ENCODE measurements at places on chromosomes 12 and 14. TPM values are rescaled to one million over a fixed set of nuclear protein-coding genes. Genes with fewer than 3 reads are reported as not detected.
A peak's percentile ranks its signal among the peaks of the same experiment; 100 is the strongest.

DNA sequence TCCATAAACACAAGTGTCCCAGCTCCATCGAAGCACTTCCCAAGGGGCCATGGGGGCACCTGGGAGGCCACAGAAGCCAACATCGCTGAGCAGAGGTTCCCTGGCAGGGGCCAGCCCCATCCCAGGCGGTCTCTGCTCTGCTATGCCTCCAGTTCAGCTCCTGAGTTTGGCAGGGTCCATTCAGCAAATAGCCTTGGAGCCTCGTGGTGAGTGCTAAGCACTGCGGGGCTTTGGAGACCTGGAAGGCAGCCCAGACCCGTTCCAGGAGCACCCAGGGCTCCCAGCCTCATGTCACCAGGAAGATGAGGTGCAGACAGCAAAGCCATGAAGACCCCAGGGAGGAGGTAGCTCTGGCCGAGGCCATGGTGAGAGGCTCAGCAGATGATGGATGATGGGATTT lies 109.5 kb downstream of the LGMN start:
- no peak overlapping the region for H3K4me3 ChIP-seq
- H3K36me3 ChIP-seq = no peaks in the 10 kb centered on the region
- no peaks in the 10 kb centered on the region for H3K4me1 ChIP-seq
- no peak overlapping the region for H3K27ac ChIP-seq

DNA sequence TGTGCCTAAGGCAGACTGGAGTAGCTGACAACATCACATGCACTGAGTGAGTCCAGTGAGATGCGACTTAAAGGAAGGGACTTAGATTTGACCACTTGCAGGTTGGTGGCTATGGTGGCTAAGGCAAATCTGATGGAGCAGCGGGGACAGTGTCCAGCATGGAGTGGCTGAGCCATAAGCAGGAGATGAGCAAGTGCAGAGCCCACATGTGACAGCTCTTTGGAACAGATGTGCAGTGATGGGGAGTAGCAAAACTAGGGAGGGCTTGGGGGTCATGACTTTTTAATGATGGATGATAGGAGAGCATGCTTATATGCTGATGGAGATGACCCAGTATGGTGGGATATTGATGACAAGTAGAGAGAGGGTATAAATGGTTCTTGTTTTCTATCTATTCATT lies 80.2 kb downstream of the PELI2 start:
- no peak overlapping the region for H3K27ac ChIP-seq
- H3K4me3 ChIP-seq = no peak overlapping the region
- H3K27me3 ChIP-seq = no peaks in the 10 kb centered on the region
- no peak for DNase-seq
- H3K4me1 ChIP-seq = no peaks in the 10 kb centered on the region

GRCh38 chr12:79012636-79013035 lies 148.1 kb downstream of the SYT1 start:
- H3K27ac ChIP-seq = no peak overlapping the region
- no peaks in the 10 kb centered on the region for H3K4me1 ChIP-seq
- H3K36me3 ChIP-seq = no peaks in the 10 kb centered on the region
- H3K4me3 ChIP-seq = no peak overlapping the region

DNA sequence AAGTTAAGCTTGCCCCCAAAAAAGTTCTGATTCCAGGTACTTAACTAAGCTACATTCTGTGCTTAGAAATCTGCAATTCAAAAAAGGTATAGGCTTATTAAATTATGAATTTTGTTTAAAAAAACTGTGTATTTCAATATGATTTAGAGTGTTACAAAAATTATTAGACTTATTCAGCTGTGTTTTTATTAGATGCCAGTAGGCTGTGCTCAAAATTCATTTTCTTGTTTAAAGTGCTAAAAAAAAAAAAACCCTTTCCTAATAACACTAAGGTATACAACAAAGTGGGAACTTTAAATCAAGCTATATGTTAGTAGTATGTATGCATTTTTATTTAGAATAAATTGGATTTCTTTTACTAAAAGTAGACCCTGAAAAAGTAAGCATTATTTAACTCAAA lies 25.0 kb downstream of the LRRC9 start:
- H3K27ac ChIP-seq = no peak overlapping the region
- H3K36me3 ChIP-seq = no peaks in the 10 kb centered on the region
- no peak for DNase-seq

DNA sequence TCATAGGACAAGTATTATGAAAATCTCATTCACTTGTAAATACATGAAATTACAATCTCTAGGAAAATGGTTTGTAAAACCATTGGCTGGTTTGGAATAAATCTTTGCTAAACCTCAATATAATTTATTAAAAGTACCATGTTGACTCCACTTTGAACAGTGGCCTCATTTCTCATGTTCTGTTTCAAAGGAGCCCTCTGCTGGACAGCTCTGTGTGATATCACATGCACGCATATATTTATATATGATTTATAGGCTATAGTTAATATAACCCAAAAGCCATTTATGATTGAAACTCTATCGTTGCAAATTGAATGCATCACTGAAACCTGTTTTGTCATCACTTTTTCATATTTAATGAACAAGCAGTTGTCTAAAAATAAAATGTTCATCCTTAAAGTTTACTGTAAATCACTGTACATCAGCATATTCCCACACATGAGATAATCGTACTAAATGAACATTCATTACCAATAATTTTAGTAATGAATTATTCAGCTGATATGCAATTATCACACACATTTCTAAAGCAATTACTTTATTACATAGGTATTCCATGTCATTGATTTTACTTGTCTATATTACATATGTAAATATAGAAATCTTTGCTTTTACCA lies 493.8 kb downstream of the NPAS3 start:
- no peaks in the 10 kb centered on the region for H3K36me3 ChIP-seq
- H3K27me3 ChIP-seq = no peaks in the 10 kb centered on the region
- no peak overlapping the region for H3K27ac ChIP-seq
- no peak overlapping the region for H3K4me3 ChIP-seq

DNA sequence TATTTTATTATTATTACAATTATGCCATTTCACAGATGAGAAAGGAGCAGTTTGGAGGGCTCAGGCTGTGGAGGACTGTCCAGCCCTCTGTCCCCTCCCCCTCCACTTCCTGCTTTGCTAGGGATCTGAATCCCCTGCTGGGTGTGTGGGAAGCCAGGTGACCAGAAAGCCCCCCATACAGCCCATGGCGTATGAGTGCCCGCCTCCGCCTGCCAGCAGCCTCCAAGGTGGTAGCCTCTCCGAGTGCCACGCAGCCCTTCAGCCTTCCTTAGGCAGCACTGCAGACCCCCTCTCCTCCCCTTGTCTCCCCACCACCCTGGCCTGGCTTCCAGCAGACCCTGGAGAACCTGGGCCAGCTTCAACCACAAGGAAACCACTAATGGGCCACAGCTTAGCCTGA lies 12.6 kb downstream of the DTX1 start:
- peaks cover 26% of the 10 kb centered on the region for H3K27me3 ChIP-seq
- no peak overlapping the region for H3K27ac ChIP-seq
- H3K4me1 ChIP-seq = peaks cover 10% of the 10 kb centered on the region
- H3K36me3 ChIP-seq = peaks cover 5% of the 10 kb centered on the region
- no peak for DNase-seq

- H3K27ac ChIP-seq = no peak overlapping the region
- DNase-seq = peak; percentile 94
Observed at GRCh38 chr14:105090493-105091053, 25.3 kb upstream of the GPR132 start.

DNA sequence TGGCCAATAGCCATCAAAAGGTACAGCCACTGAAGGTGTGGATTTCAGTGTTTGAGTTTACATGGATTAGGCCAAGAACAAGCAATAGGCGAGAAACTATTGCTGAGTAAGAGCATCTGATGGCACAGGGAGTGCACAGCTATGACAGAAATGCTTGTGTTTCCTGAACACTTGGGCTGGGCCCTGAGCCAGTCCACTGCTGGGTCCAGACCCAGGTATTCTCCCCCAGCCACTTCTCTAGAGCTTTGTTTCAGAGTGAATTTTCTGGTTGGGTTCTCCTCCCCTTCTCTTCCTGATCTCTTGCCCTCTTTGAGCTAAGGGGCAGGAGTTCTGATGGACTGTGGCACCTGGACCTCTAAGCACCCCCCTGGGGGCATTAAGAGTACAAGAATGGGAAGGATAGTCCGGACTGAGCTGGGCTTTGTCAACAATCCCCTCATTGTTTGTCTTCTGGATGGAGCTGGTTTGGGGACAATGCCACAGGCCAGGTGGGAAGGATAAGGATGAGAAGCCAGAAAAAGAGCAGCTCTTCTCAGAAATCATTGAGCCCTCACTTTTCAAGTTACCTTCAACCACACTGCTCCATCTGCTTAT lies 8.3 kb downstream of the HOXC5 start:
- H3K27ac ChIP-seq = no peak overlapping the region
- DNase-seq = no peak
- no peak overlapping the region for H3K4me3 ChIP-seq
- peaks cover 99% of the 10 kb centered on the region for H3K27me3 ChIP-seq
- H3K36me3 ChIP-seq = no peaks in the 10 kb centered on the region

DNA sequence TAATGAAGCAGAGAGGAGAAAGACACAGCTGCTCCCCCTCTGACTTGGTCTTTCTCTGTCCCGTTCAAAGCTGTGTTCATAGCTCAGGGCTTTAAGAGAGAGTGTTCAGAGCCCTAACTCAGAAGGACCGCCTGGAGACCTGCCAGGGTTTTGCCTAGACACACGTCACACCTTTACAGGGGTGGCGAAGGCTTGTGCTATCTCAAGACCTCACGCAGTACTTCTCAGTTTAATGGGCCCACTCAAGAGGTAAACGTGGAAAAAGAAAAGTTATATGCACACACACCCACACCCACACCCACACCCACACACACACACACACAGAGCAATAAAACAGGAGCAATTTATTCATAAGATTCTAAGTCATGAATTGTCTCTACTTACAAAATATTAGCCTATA lies 374.3 kb downstream of the C12orf75 start:
- H3K4me1 ChIP-seq = no peaks in the 10 kb centered on the region
- DNase-seq = no peak
- no peak overlapping the region for H3K4me3 ChIP-seq
- H3K27me3 ChIP-seq = peaks cover 20% of the 10 kb centered on the region
- no peaks in the 10 kb centered on the region for H3K36me3 ChIP-seq

- H3K36me3 ChIP-seq = peaks cover 18% of the 10 kb centered on the region
- peak overlapping the region; percentile 73 for H3K27ac ChIP-seq
- peaks cover 59% of the 10 kb centered on the region for H3K4me1 ChIP-seq
- peak overlapping the region; percentile 14 for H3K4me3 ChIP-seq
Observed at GRCh38 chr12:89497467-89497866, 27.1 kb downstream of the GALNT4 start.

- H3K27ac ChIP-seq = no peak overlapping the region
- no peaks in the 10 kb centered on the region for H3K4me1 ChIP-seq
- H3K4me3 ChIP-seq = no peak overlapping the region
- H3K27me3 ChIP-seq = no peaks in the 10 kb centered on the region
Observed at GRCh38 chr14:39731912-39732311, 299.7 kb upstream of the FBXO33 start.

GRCh38 chr12:49187184-49187583 lies 1.7 kb downstream of the TUBA1A start:
- H3K27me3 ChIP-seq = peaks cover 13% of the 10 kb centered on the region
- H3K4me1 ChIP-seq = no peaks in the 10 kb centered on the region
- no peak overlapping the region for H3K4me3 ChIP-seq
- H3K27ac ChIP-seq = no peak overlapping the region
- DNase-seq = no peak

DNA sequence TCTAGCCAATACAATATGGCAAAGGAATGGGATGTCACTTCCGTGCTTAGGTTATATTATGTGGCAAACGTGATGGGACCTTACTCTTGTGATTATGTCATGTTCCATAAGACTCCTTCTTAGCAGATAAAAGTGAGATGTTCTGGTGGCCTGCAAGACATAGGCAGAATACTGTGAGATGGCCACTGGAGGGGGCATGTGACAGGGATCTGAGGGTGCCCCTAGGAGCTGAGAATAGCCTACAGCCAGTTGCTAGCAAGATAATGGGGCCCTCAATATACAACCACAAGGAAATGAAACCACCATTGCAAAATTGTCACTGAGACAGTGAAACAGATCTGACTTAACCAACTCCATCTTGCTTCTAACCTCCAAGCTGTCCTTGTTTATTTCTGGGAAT lies 151.4 kb upstream of the SSTR1 start:
- no peak overlapping the region for H3K27ac ChIP-seq
- H3K36me3 ChIP-seq = no peaks in the 10 kb centered on the region
- H3K4me1 ChIP-seq = no peaks in the 10 kb centered on the region
- H3K27me3 ChIP-seq = no peaks in the 10 kb centered on the region
- H3K4me3 ChIP-seq = no peak overlapping the region

GRCh38 chr14:25788252-25788651 lies 738.3 kb upstream of the STXBP6 start:
- H3K27ac ChIP-seq = no peak overlapping the region
- no peak overlapping the region for H3K4me3 ChIP-seq
- H3K36me3 ChIP-seq = no peaks in the 10 kb centered on the region
- DNase-seq = no peak
- no peaks in the 10 kb centered on the region for H3K4me1 ChIP-seq

DNA sequence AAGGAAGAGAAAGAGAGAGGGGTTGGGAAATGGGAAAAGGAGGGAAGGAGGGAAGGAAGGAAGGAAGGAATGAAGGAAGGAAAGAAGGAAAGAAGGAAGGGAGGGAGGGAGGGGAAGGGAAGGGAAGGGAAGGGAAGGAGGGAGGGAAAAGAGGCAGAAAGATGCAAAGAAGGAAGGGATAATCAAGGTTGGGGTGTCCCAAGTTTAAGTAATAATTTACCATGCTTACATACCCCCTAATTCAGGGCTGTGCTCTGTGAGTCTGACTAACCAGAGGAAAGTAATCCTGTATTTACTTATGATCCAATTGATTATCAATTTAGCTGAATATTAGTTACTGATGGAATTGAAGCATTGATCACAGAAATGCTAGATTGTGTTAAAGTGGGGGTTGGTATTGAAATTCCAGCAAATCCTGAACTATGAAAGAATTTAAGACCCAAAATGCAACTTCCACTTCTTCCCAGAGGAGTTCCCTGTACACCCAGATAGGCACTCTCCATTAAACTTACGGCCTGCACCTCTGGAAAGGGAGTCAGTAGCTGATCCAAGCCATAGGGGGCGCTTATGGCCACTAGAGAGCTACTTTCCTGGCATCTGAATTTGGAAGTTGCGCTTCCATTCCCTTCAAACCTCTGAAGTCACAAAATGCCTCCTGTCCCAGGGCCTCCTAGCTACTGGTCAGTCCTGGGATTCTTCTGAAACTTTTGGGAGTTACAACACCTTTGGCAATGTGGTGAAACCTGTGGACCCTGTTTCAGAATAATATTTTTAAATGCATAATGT lies 162.7 kb upstream of the PWP1 start:
- H3K36me3 ChIP-seq = no peaks in the 10 kb centered on the region
- no peak overlapping the region for H3K27ac ChIP-seq
- peaks cover 29% of the 10 kb centered on the region for H3K27me3 ChIP-seq
- H3K4me1 ChIP-seq = no peaks in the 10 kb centered on the region

GRCh38 chr14:22769369-22769768 lies 2.9 kb downstream of the OXA1L start:
- H3K4me3 ChIP-seq = no peak overlapping the region
- H3K27me3 ChIP-seq = no peaks in the 10 kb centered on the region
- peaks cover 16% of the 10 kb centered on the region for H3K4me1 ChIP-seq
- no peak overlapping the region for H3K27ac ChIP-seq
- peaks cover 56% of the 10 kb centered on the region for H3K36me3 ChIP-seq

- no peak overlapping the region for H3K4me3 ChIP-seq
- H3K36me3 ChIP-seq = no peaks in the 10 kb centered on the region
- no peak for DNase-seq
- no peaks in the 10 kb centered on the region for H3K27me3 ChIP-seq
Observed at GRCh38 chr12:45681465-45681864, 48.0 kb upstream of the ARID2 start.

GRCh38 chr12:120367233-120367923 lies 1.6 kb downstream of the MSI1 start:
- H3K4me3 ChIP-seq = peak overlapping the region; percentile 22
- H3K27me3 ChIP-seq = peaks cover 58% of the 10 kb centered on the region

The BCL2L2 gene
- total RNA-seq = 21.3 TPM

The RAP1B gene
- total RNA-seq = 159 TPM

The NUAK1 gene
- total RNA-seq = 14.3 TPM

The HHIPL1 gene
- total RNA-seq = not detected

The AQP6 gene
- total RNA-seq = 0.86 TPM

The PRORP gene
- 22.5 TPM for total RNA-seq

The LBHD2 gene
- not detected for total RNA-seq

The CKAP4 gene
- 108 TPM for total RNA-seq

The CLEC4D gene
- total RNA-seq = not detected

Measured in Calu3 (cell line).